ENCODE measurements at places on chromosomes 5 and 9.

DNA sequence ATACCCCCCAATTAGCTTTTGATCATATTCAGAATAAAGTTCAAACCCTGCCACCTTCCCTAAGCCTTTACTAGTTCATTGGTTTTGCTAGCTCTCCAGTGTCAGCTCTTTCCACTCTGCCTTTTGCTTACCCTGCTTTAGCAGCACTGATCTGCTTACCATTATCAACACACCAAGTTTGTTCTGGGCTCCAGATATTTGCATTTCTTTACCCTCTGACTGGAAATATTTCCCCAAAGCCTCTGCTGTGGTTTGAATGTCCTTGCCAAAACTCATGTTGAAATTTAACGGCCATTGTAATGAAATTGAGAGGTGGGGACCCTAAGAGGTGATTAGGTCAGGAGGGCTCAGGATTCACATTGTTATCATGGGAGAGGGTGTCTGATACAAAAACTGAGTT, 99.5 kb downstream of the GCNT1 start:
- DNase-seq, result no peak

DNA sequence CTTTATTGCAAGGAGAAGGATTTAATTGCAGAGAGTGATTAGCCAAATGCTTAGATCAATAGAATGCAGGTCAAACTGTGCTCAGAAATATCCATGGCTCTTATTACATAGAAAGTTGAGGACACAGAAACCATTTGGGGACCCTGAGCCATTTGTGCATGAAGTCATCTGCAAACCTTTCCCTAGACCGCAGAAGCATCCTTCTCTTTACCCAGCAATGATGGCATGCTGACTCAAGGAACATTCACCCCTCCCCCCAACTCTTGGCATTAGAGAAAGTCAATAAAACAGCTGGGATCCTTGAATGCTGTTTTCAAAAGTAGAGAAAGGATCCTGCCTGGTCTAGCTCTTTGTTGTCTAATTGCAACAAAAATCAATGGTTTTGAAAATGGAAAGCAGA, 73.5 kb downstream of the PPP2R2B start:
- no peak for DNase-seq

DNA sequence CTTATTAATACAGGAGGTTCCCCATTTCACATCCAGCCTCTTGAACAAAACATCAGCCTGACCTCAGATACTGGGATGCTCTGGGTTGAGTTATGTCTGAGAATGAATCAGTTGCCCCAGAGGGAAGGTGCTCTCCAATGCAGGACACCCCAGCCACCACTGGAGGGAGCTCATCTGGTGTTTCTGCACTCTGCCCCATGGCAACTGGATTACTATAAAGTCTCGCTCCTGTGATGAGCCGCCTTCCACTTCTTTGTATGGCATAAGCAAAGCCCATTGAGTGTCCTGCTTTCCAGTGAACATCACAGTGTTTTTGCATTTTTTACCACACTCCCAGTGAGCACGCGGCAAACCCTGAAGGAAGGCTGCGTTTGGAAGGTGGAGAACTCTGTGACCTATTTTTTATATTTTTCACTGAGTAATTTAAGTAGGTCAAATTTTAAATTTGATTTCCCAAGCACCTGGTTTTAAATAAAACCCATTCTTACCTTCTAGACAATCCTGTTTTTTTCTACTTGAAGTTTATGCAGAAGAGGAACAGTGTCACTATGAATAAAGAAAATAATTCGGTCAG, 176.9 kb upstream of the WWC1 start:
- peak; percentile 19 for DNase-seq

GRCh38 chr5:147893820-147894219, 12.5 kb downstream of the C5orf46 start:
- DNase-seq, result no peak

- no peak for DNase-seq
Observed at GRCh38 chr5:177458912-177459350, 12.3 kb downstream of the PRR7 start.

GRCh38 chr5:76544268-76544926, 78.8 kb downstream of the F2RL2 start:
- peak; percentile 54 for DNase-seq

DNA sequence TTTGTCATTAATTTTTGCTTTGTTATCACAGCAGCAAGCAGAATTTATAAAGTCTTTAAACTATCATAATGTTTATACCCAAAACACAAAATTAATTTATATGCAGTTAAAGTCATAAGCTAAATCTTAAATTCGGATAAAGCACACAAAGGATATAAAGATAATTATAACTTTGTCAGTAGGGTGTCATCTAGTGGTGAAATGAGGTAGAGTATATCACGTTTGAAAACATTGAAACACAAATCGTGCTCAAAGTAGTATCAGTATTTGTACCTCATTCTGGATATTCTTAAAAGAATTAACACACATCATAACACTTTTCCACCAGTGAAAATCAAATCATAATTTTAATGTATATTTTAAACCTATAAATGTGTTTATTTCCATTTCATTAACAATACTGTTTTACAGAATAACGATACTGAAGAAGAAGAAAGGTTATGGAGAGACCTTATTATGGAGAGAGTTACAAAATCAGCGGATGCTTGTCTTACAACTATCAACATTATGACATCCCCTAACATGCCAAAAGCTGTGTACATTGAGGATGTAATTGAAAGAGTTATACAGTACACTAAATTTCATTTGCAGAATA, 129.5 kb downstream of the NIPBL start:
- DNase-seq, result peak; percentile 51

- DNase-seq, result no peak
Observed at GRCh38 chr9:92297611-92298010, 4.1 kb upstream of the IARS1 start.

- no peak for DNase-seq
Observed at GRCh38 chr5:174381241-174381640, 335.7 kb downstream of the NSG2 start.

DNA sequence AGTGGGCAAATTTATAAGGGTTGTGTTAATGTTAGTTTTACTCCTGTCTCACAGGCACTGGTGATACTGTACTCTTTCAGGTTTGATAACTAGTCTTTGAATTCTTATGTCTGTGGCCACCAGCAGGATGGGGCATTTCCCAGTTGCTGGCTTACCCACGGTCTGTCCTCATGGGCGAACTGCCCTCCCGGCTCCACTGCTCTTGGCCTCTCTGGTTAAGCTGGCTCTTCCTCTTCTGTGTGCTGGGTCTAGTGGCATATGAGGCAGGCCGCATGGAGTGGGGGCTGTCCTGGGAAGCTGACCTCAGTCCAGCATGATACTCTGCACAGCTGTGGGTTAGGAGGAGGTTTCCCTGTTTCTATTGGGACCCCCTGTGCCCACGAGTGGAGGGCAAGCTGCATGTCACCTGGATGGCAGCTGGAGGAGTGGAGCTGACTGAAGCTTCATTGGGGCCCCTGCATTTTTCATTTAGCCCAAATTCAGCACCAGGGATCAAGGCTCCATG, 19.5 kb downstream of the PHF2 start:
- DNase-seq, result no peak

DNA sequence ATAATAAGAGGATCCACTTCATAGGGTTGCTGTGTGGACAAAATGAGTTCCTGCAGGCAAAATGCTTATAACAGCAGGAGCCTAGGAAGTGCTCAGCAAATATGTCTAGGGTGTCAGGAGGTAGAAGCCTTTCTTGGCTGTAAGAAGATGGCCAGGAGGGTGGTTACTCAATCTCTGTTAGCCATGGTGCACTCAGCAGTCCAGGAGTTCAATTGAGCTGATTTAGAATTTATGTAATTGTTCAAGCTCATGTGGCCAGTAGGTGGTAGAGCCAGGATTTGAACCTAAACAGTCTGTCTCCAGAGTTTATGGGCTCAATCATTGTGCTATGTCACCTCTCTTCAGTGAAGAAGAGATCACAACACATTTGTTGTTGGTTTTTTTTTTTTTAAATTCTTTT, 381.2 kb downstream of the KIF4B start:
- DNase-seq, result no peak

GRCh38 chr5:116577064-116577788, 2.6 kb upstream of the SEMA6A start:
- no peak for DNase-seq

GRCh38 chr5:172361566-172362238, 78.1 kb upstream of the UBTD2 start:
- peak; percentile 23 for DNase-seq

GRCh38 chr5:68646144-68646543, 430.6 kb downstream of the PIK3R1 start:
- DNase-seq, result no peak

DNA sequence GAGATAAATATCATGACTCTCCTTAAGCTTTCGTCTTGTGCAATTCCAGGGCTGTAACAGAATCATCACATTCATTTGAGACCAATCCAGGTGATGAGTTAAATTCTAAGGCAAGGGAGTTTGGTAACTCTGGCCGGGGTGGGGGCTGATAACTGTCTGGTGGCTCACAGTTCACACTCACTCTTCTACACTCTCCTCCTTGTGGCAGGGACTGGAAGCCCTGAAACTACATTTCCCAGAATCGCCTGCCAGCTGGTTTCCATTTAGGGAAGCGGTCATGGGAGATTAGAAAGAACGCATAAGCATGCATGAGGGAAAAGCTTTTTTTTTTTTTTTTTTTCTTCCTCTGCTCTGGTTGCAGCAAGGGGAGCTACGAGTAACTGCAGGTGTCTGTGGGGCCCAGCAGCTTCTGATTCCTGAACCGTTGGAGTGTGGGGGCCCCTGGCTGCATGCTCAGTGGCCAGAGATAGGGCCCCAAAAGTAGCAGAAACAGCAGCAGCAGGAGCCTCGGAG, 154.8 kb upstream of the TBC1D2 start:
- peak; percentile 2 for DNase-seq

DNA sequence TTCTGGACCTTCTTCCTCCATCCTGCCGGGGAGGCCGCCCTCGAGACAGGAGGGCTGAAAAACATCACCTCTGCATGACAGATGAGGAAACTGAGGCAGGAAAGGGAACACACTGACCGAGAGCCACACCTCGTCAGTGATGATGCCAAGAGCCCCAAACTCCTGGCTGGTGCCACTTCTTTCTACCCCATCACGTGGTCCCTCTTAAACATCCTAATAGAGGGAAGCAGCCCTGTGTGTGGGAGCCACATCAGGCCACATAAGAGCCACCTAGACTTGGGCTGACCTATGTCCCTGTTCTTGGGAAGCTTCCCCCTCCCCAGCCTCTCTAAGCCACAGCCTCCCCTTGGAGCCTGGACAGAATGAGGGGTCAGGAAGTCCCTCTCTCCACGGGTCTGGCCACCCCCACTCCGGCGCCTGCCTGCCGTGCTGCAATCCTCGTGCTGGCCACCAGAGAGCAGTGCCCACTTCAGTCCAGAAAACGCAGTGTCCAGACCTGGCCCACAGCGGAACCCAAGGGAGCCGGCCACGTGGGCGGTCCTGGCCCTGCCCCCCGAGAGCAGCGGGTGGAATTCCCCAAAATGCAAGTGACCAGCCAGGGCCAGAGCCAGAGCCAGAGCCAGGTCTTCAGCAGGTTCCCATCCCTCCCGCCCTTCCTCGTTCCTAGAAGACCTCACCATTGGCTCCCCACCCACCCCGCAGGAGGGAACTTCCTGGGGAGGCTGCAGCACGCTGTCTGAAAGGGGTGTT, 54.7 kb upstream of the SARDH start:
- no peak for DNase-seq

DNA sequence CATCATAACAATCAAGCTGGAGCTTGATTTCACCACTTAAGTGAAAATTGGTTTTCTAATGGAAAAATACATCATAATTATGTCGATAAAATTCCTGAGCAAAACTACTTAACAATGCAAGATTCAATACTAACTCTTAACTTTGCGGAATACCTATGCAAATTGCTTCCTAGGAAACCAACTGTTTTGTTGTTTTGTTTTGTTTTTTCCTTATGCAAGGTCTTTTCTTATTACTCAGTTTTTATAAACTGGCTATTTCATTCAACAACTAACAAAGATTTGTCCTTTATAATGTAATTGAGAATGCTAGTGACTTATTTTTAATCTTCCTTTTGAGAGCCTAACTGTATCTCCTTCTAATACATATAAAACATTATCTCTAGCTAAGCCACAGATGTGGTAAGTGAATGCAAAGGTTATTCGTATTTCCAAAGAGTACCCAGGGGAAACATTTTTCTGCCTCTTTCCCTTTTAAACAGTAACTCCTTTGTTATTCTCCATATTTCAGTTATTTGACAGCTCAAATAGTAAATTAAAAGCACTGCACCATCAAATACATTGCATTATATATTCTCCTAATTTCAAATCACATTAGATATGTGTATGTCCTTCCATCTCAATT, 609.4 kb downstream of the SLCO4C1 start:
- no peak for DNase-seq

DNA sequence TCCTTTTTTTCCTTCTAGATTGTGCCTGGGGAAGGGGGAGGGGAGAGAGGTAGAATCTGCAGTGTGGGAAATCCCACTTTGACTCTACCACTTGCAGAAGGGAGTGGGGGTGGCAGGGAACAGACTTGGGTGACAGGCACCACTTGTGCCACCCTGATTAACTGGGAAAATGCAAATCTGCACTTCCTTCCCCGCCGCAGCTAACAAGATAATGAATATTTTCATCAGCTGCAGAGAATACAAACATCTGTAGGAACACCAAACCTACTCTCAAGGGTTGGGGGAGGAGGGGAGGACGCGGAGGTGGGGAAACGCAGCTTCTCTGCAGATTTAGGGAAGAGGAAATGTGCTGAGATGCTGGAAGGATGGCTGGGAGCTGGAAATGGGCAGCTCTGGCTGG, 73.5 kb downstream of the TRIM32 start:
- DNase-seq, result no peak

DNA sequence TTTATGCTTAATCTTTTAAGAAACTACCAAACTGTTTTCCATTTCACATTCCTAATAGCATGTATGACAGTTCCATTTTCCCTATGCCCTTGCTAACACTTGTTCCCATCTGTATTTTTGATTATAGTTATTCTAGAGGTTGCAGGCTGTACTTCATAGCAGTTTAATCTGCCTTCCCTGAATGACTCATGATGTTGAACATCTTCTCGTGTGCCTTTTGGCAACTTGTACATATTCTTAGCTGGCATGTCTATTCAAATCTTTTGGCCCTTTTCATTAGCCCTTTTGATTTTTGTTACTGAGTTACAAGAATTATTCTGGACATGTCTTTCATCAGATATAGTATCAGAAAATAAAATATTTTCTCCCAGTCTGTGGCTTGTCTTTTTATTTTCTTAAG, 320.3 kb downstream of the DIRAS2 start:
- no peak for DNase-seq

Data from AML-193 (cell line).